GM23248 (cell line): ENCODE measurements at places on chromosomes 2 and 18.

DNA sequence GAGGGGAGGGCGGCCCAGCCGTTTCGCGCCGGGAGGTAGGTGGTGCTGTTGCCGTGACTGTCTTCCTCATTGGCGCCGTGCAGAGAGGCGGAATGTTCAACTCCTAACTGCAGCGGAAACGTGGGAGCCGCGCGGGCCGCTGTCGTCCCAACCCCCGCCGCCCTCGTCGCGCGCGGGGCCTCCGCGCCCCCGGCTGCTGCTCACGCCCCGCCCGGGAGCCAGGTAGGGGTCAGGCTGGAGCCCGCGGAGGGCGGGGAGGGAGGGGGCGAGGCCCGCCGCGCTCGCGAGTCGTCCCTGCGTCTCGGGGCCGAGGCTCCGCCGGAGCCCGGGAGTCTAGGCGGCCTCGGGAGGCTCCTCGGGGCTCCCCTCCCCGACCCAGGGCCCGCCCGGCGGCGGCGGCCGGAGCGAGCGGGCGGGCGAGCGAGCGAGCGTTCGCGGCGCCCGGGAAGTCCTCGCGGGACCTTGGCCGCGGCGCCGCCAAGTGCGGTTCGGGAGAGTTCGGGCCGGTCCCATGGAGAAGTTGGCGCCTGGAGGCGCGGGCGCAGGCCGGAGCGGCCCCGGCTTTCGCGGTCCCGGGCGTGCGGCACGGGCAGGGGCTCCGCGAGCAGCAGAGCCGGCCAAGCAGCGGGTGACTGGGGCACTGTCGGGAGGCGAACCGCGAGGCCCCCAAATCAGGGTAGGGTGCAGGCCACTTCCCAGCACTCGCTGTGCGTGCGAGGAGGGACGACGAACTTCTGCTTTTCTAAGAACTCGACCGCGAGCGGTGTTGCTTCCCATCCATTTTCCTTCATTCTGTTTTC is at the start of gene MAP3K20:
Gene MAP3K20, plus strand, starts transcription at position 66 of the 800 bp plus-strand sequence. CDS start 15,186 bp downstream, outside the sequence.
- DNase-seq = peak; percentile 87

GRCh38 chr2:242019344-242019743 is 149.8 kb downstream of the RTP5 start:
- DNase-seq = no peak

- DNase-seq = peak; percentile 60
These were observed 825 bp downstream of the ITGA6 start for GRCh38 chr2:172427990-172428831.

- peak; percentile 5 for DNase-seq
These were observed 38.3 kb upstream of the DLX1 start for GRCh38 chr2:172046866-172047565.

- peak; percentile 98 for DNase-seq
These were observed 11.9 kb upstream of the PID1 start for GRCh38 chr2:229282758-229283546.

GRCh38 chr2:240369335-240369734 is 66.1 kb upstream of the GPC1 start:
- no peak for DNase-seq

GRCh38 chr2:112295407-112296078 is 20.1 kb downstream of the ZC3H6 start:
- DNase-seq = no peak

- peak; percentile 68 for DNase-seq
These were observed 51.8 kb downstream of the WDR7 start for GRCh38 chr18:56702946-56703345.

DNA sequence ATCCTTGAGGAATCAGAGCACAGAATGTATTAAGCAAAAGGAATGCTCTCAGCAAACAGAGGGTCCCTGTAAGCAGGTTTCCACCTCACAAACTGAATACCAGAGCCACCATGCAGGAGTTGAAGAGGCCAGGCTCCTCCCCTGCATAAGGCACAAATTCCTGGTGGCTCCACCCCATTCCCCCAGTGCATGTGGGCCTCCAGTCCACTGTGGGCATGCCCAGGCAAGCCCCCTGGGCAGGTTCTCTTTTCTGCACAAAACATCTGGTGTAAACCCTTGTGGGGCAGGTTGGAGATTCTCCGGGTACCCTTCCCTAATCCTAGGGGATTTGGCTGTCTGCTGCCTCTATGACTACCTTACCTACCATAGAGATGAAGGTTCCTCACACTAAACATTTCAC is 166.5 kb downstream of the PTPRM start:
- no peak for DNase-seq

- DNase-seq = no peak
These were observed 20.1 kb upstream of the ALPI start for GRCh38 chr2:232435805-232436204.

- no peak for DNase-seq
These were observed 53.5 kb upstream of the DAPL1 start for GRCh38 chr2:158741625-158742024.

DNA sequence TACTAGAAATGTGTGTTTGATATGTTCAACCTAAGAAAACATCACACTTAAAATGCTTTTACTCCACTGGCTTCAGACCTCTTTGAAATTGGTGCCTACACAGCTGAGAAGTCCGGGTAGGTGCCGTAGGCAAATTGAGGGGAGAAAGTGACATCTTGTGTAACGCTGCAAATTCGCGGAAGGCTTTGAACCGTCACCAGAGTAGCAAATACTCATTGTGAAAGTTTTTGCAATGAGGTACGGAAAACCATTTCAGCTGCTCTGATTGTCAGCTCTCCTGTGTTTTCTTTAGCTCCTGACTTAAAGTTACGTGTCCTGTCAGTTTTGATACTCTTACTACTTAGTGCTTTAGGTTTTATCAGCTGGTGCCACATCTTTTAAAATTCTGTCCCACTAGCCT is 224.5 kb downstream of the FAM210A start:
- DNase-seq = no peak

- no peak for DNase-seq
These were observed 360.4 kb downstream of the ZNF516 start for GRCh38 chr18:76134628-76135027.

DNA sequence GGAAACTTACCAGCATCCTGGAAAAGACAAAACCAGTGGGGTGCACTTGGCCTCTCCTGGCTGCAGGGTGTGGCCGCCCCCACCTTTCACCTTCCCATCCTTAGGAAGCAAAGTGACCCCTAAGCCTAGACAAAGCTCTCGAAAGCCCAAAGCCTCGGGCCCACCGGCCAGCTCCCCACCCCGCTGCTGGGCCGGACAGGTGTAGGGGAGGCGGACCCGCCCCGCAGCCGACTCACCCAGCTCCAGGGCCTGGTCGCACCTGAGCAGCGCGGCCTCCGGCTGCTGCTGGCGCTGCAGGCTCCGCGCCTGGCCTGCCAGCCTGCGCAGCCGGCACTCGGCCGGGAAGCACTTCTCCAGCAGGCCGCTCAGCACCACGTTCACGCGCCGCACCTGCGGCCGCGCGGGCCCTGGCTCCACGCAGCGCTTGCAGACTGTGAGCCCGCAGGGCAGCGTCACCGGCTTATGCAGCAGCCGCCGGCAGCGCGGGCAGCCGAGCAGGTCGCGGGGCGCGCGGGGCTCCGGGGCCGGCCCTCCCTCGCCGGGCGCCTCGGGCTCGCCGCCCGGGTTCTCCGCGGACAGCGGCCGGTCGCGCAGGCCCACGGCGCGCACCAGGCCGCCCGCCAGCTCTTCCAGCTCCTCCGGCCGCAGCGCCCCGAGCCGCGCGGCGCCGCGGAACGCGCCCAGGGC is 979 bp downstream of the LONRF2 start:
- DNase-seq = peak; percentile 44

- DNase-seq = peak; percentile 23
These were observed 759.4 kb downstream of the ADCYAP1 start for GRCh38 chr18:1663879-1664705.

DNA sequence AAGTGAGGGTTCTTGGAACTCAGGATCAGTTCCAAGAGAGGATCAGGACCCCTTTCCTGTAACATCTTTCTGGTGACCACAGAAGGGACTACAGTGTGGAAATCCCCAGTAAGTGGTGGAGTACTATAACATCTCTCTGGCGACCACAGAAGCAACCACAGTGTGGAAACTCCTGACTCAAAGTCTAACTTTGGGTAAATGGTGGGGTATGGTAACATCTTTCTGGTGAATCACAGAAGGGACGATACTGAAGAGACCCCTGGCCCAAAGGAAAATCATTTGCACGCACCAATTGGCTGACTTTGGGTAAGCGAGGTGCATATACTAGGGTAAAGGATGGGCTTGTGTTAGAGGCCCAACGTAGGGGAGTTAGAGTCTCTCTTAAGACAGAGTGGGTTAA is 56.3 kb upstream of the GULP1 start:
- DNase-seq = no peak
